ENCODE measurements at places on chromosomes 6 and 20. TPM values are rescaled to one million over a fixed set of nuclear protein-coding genes. Genes with fewer than 3 reads are reported as not detected.

- peaks cover 5% of the 10 kb centered on the region for H3K4me1 ChIP-seq
- no peaks in the 10 kb centered on the region for H3K27me3 ChIP-seq
- H3K27ac ChIP-seq = no peak overlapping the region
These were observed 65.0 kb downstream of the MRPL14 start for GRCh38 chr6:44062105-44062770.

DNA sequence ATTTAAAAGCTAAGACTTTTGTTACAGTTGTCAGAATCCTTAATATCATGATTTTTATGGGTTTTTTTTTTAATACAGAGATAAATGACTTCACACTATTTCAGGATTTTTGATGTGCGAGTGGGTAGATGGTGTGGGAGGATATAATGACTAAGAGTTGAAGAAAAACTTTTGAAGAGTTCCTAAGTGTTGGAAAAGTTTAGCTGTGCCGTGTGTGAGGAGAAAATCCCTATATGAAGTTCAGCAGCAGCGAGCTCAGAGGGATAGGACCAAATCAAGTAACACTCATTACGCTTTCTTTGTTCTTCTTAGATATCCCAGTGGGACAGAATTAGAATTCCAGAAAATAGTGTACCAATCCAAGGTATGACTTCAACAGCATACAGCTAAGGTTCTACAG, 34.1 kb downstream of the PDE10A start:
- no peaks in the 10 kb centered on the region for H3K4me1 ChIP-seq
- DNase-seq = no peak
- no peaks in the 10 kb centered on the region for H3K36me3 ChIP-seq
- no peak overlapping the region for H3K27ac ChIP-seq
- H3K4me3 ChIP-seq = no peak overlapping the region
- H3K27me3 ChIP-seq = no peaks in the 10 kb centered on the region

DNA sequence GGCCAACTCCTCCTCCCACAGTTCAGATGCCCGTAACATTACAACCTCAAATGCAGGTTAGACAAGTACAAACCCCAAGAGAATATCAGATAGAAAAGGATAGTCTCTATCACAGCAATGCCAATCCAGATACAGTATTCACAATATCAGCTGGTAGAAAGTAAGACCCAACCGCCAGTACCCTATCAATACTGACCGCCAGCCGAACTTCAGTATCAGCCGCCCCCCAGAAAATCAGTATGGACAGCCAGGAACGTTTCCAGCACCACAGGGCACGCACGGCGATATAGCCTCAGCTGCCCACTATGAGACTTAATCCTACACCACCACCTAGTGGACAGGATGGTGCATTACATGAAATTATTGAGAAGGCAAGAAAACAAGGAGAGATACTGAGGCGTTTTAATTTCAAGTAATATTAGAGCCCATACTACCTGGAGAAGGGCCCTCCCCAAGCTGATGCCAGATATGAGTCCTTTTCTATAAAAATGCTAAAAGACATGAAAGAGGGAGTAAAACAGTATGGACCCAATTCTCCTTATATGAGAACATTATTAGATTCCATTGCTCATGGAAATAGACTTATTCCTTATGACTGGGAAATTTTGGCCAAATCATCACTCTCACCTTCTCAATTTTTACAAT, 17.6 kb upstream of the EIF2S2 start:
- peaks cover 4% of the 10 kb centered on the region for H3K4me1 ChIP-seq
- H3K36me3 ChIP-seq = no peaks in the 10 kb centered on the region
- H3K4me3 ChIP-seq = no peak overlapping the region
- DNase-seq = peak; percentile 74

- H3K4me3 ChIP-seq = no peak overlapping the region
- H3K27ac ChIP-seq = no peak overlapping the region
- H3K36me3 ChIP-seq = no peaks in the 10 kb centered on the region
- no peaks in the 10 kb centered on the region for H3K4me1 ChIP-seq
- no peak for DNase-seq
These were observed 136.4 kb downstream of the TBXT start for GRCh38 chr6:166031275-166031674.

DNA sequence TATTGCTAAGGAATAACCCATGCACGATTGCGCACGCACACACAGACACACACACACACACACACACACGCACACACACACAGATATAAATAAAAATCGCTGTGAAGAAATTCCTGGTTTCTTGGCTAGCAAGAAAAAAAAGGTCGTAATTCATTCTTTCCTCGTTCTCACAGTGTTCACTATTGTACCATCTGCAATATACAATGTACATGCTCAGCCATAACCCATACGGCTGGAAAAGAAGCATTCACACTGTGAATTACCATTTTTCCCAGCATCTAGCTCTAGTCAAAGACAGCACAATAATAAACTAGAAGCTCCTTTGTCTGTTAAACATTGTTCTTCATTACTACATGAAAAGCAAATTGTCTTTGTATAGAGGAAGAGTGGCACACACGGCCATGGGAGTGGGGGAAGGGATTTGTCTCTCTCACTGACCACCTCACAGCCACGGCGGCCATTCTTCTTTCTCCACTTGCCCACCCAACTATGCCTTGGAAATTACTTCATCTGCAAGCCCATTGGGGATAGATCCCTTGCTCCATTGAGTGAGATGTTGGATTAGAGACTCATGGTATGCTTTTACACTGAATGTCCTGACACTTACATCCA, 115.3 kb upstream of the ID4 start:
- no peak for DNase-seq
- H3K27me3 ChIP-seq = no peaks in the 10 kb centered on the region
- no peaks in the 10 kb centered on the region for H3K36me3 ChIP-seq
- H3K4me3 ChIP-seq = no peak overlapping the region

DNA sequence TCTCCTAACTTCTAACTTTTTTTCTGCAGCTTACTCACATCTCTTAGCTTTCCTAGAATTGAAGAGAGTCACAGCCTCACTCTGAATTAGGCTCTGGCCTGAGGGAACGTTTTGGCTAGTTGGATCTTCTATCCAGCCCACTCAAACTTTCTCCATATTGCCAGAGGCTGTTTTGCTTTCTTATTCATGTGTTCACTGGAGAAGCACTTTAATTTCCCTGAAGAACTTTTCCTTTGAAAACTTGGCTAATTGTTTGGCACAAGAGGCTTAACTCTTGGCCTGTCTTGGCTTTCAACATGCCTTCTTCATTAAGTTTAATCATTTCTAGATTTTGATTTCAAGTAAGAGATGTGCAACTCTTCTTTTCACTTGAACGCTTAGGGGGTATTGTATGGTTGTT, 138.2 kb upstream of the PLCB4 start:
- no peaks in the 10 kb centered on the region for H3K4me1 ChIP-seq
- no peaks in the 10 kb centered on the region for H3K36me3 ChIP-seq
- H3K27ac ChIP-seq = no peak overlapping the region
- H3K27me3 ChIP-seq = no peaks in the 10 kb centered on the region
- no peak overlapping the region for H3K4me3 ChIP-seq
- DNase-seq = no peak

GRCh38 chr6:170516783-170517616, 36.1 kb downstream of the PSMB1 start:
- H3K27me3 ChIP-seq = peaks cover 3% of the 10 kb centered on the region
- H3K4me1 ChIP-seq = peaks cover 3% of the 10 kb centered on the region
- no peaks in the 10 kb centered on the region for H3K36me3 ChIP-seq
- no peak overlapping the region for H3K27ac ChIP-seq
- no peak overlapping the region for H3K4me3 ChIP-seq

DNA sequence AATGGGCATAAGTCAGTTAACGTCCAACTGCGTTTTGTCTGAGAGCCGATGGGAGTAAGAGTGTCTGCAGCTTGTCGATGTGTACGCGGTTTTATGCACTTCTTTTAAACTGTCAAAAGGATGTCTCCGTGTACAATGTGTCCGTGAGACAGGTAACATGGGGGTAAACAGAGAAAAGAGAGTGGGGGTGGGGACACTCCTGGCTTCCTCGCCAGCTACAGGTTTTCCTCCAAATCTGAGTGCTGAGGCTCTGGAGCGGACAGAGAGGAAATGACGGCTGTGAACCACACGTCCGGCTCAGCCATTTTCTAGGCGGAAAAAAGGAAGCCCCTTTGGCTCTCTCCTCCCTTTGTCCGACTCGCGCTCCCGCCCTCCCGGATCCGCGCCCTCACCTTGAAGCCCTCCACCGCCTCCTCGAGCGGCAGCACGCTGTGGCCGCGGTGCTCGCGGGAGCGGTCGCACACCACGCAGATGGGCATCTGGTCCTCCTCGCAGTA, 916 bp downstream of the TRIM27 start:
- peaks cover 28% of the 10 kb centered on the region for H3K36me3 ChIP-seq
- no peaks in the 10 kb centered on the region for H3K27me3 ChIP-seq
- peak overlapping the region; percentile 82 for H3K27ac ChIP-seq
- peak overlapping the region; percentile 91 for H3K4me3 ChIP-seq

- DNase-seq = no peak
- H3K27ac ChIP-seq = no peak overlapping the region
- no peaks in the 10 kb centered on the region for H3K27me3 ChIP-seq
These were observed 1.3 kb upstream of the UTRN start for GRCh38 chr6:144283646-144284477.

GRCh38 chr6:53795340-53795701, 516 bp downstream of the LRRC1 start:
- no peaks in the 10 kb centered on the region for H3K36me3 ChIP-seq
- H3K27ac ChIP-seq = peak overlapping the region; percentile 41
- H3K27me3 ChIP-seq = no peaks in the 10 kb centered on the region
- DNase-seq = no peak
- H3K4me3 ChIP-seq = peak overlapping the region; percentile 74
- peaks cover 21% of the 10 kb centered on the region for H3K4me1 ChIP-seq

GRCh38 chr6:129276986-129277385, 394.0 kb downstream of the LAMA2 start:
- H3K4me3 ChIP-seq = no peak overlapping the region
- no peak overlapping the region for H3K27ac ChIP-seq
- H3K27me3 ChIP-seq = no peaks in the 10 kb centered on the region
- peaks cover 34% of the 10 kb centered on the region for H3K4me1 ChIP-seq
- no peaks in the 10 kb centered on the region for H3K36me3 ChIP-seq
- DNase-seq = no peak

DNA sequence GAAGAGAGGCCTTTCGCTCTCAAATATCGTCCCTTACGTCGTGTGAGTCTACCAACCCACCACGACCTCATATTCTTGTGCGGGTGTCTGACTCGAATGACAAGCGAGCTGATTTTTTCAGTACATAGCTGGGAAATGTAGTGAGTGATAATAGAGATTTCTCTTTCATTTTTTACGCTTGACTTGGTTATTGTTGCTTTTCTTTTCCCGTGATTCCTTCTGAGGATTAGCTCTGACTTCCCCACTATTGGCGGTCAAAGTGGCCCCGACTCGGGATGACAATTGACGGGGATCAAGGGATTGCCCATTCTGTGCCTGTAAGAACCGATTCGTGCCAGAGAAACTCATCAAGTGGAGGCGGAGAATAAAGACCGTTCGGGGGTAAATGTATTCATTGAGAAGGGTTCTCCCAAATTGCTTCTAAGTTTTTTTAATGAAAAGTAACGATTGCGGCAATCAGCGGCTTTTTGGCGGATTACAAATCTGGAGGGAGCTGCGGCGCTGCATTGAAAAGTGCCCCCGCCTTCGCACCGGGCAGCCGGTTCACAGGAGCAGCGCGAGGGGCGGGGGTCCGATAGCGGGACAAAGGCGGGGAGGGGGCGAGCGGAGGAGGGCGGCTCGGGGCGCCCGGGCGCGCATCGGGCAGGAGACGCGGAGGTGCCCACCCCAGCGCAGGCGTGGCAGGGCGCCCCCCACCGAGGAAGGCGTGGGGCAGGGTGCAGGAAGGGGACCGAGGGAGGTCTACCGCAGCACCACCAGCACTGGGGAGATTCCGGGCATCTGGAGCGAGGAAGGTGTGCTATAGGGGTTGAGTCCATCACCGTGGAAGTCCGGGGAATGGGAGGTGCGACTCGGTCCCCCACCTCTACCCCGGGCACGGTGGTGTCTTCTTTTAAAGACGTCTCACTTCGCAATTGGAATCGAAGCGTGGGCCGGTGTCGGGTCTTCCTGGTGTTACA, 44.5 kb upstream of the OSTM1 start:
- no peaks in the 10 kb centered on the region for H3K36me3 ChIP-seq
- peaks cover 50% of the 10 kb centered on the region for H3K4me1 ChIP-seq
- H3K27me3 ChIP-seq = peaks cover 55% of the 10 kb centered on the region
- H3K4me3 ChIP-seq = peak overlapping the region; percentile 24

- H3K36me3 ChIP-seq = peaks cover 61% of the 10 kb centered on the region
- no peaks in the 10 kb centered on the region for H3K27me3 ChIP-seq
These were observed 61.2 kb downstream of the ZMYND8 start for GRCh38 chr20:47295129-47295813.

GRCh38 chr20:11724097-11724496, 193.6 kb upstream of the BTBD3 start:
- H3K4me1 ChIP-seq = no peaks in the 10 kb centered on the region
- H3K27me3 ChIP-seq = no peaks in the 10 kb centered on the region
- no peak overlapping the region for H3K4me3 ChIP-seq
- no peak overlapping the region for H3K27ac ChIP-seq
- no peaks in the 10 kb centered on the region for H3K36me3 ChIP-seq

Gene SEL1L2
- total RNA-seq = not detected

Gene LAMA2
- total RNA-seq = 0.44 TPM

Gene MAP7
- total RNA-seq = 0.69 TPM

All from CD4-positive, alpha-beta memory T cell (primary cell).